ENCODE measurements at places on chromosomes 6 and 20.

DNA sequence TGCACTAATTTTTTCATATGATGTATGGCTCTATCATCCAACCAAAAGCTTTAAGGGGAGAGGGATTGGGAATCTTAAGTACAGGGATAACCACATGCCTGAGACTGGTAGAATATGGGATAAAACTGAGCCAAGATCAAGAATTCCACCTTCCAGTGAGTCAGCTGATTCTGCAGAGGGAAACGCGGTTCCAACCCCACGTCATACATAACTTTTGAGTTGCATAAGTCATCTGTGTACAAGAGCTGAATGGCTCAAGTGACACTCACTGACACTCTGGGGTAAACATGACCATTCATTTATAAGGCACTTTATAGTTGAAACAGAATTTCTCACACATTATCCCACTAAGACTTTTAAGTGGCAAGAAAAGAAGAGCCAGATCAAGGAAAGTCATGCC is 16.4 kb downstream of the TRIM27 start:
- no peak for DNase-seq

GRCh38 chr20:58611236-58612030 is 39.6 kb upstream of the STX16 start:
- DNase-seq, result no peak

DNA sequence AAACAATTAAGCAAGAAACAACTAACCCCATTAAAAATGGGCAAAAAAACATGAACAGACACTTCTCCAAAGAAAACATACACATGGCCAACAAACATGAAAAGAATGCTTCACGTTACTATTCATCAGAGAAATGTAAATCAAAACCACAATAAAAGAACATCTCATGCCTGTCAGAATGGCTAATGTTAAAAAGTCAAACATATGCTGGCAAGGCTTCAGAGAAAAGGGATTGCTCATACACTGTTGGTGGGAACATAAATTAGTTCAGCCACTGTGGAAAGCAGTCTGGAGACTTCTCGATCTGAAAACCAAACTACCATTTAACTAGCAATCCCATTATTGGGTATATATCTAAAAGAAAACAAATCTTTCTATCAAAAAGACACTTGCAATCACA is 217.5 kb downstream of the TINAG start:
- no peak for DNase-seq

DNA sequence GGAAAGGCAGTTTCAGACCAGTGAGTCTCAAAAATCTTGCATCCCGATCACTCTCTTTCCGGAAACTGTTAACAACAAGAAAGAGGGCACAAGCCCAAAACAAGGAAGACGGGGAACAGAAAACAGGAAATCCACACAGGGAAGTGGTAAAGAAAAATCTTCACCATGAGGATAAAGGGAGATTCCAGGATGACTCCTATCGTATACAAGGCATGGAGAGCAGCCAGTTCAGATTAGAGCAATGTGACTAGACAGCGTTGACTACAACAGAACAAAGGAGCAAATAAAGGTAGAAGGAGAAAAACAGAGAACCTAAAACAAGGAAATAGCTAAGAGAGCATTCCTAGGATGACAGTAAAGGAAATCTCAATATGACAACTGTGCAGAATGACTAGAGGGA is 26.5 kb downstream of the VNN1 start:
- DNase-seq, result no peak

DNA sequence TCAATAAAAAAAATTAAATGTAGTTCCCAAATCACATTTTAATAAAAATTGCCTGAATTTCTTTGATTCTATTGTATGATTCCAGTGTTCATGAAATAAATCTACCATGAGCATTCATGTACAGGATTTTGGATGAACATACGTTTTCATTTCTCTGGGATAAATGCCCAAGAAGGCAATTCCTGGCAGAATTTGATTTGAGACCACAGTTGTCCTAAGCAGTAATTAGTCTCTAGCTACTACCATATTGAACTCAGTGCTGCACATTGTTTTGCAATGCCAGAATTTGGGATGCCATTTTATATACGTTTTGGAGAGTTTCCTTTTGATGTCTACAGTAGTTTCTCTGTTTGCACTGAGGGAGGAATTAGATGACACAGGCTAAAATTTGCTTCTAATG is 265.3 kb upstream of the HS3ST5 start:
- no peak for DNase-seq

DNA sequence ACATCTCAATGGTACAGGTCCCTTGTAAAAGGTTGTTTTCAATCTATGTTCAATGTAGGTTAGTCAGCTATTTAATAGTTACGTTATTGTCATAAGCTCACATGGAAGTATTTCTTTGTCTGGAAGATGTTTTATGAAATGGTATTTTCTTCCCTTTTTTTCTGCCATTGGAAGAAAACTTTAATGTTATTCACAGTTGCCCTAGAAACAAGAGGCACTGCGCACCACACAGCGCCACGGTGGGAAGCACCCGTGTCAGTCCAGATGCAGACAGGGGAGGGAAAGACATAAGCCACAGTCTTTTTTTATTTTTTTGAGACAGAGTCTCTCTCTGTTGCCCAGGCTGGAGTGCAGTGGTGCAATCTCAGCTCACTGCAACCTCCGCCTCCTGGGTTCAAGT is 82.1 kb downstream of the GCNT2 start:
- no peak for DNase-seq

Data from skin of body (tissue), 3 donors.